Astrocyte (in vitro differentiated cells and primary cell): ENCODE measurements at places on chromosomes 13 and 19.

DNA sequence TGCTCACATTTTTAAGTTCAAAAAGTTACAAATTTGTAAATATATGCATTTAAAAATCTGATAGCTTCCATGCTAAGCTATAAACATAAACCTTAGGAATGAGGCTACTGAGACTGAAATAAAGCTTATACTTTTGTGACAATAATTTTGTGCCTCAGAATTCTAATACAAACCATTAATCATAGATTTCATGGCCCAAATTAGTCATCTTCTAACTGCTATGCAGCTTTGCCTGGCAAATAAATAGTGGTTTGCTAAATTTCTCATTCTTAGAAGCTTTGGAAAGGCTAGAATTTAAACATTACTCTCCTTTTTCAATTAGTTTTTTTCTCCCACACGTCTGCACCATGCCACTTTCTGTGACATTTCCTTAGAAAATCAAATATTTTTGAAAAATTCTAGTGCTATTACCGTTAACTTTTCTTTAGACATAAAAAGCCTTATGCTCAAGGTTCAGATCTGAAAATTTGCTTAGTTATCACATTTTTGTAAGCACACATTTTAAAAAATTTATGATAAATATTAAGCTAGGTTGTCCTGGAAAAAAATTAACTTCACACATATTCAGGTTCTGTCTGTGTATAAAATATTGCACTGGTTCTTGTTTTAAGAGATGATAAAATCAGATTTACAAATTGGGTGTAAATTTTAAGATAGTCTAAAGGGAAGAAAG lies 46.9 kb downstream of the FNDC3A start:
- DNase-seq, result peak; percentile 47

DNA sequence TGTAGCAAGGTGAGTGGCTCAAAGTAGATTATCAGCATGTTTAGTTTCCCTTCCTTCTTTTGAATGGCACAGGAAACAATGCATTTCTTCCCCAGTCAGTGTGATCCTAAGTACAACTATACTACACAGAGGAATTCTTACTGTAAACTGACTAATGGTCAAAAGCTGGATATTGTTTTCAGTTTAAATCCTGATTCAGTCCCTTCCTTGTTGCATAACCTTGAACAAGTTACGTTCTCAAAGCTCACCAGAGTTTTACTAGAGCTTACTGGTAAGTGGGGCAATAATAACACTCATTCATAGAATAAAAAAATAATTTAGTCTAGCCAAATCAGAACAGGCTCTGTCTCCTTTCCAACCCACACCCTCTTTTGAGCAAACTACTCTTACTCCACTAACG lies 180.1 kb downstream of the POSTN start:
- DNase-seq, result no peak

- peak; percentile 51 for DNase-seq
These were observed 1.5 kb upstream of the FTL start for GRCh38 chr19:48963371-48964204.

- DNase-seq, result peak; percentile 31
These were observed 3.5 kb downstream of the C19orf67 start for GRCh38 chr19:14081797-14082674.

- DNase-seq, result no peak
These were observed 2.7 kb upstream of the ZNF345 start for GRCh38 chr19:36847968-36848367.

- no peak for DNase-seq
These were observed 34.3 kb upstream of the VSTM2B start for GRCh38 chr19:29491491-29491890.

- no peak for DNase-seq
These were observed 2.4 kb downstream of the LRFN3 start for GRCh38 chr19:35938282-35939224.

DNA sequence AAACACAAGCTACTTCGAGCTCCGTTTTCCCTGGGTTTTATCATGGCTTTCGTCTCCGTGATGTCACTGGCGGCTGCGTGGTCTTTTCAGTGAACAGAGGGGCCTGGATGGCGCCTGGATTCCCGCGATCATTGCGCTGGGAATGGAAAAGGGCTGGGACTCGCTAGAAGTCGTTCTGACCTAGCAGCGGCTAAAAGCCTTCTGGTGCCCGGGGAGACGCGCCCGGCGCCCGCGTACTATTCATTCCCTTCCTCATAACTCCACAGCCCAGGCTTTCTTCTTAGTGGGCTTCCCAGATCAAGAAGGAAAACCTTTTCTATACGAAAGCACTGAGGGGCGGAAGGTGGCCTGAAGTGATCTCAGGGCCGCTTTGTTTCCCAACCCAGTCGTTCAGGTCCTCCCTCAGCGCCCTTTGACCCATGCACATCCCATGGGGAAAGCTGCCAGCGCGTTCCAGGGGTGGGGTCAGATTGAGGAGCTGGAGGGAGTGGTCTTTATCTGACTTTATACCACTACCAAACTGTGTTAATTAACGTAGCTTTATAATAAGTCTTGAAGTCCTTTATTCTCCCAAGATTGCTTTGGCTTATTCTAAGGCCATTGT lies 96.6 kb downstream of the ELF1 start:
- DNase-seq, result no peak

DNA sequence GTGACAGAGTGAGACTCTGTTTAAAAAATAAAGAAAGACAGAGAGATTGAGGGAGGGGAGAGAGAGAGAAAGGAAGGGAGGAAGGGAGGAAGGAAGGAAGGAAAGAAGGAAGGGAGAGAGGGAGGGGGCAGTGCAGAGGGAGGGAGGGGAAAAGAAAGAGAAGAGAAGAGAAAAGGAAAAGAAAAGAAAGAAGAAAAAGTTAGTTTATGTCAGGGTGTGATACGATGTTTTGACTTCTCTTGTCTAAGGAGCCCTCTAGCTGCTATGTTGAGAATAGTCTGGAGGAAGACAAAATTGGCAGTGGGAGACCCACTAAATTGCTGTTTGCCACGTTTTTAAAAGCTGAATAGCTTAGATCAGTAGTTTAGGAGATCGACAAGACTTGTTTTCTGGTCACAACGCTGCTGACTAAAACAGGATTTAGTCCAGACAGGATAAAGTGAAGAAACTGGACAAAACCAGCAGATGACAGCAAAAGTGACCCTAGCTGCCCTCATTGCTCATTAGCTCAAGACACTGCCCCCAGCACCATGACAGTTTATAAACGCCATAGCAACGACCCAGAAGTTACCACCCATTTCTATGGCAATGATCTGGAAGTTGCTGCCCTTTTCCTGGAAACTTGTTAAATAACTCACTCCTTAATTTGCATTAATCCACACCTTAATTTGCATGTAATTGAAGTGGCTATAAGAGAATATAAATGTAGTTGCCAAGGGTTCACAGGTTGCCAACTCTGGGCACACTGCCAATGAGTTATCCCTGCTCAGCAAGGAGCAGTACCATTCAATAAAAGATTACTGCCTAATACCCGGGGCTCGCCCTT lies 11.1 kb downstream of the TEX101 start:
- DNase-seq, result no peak

DNA sequence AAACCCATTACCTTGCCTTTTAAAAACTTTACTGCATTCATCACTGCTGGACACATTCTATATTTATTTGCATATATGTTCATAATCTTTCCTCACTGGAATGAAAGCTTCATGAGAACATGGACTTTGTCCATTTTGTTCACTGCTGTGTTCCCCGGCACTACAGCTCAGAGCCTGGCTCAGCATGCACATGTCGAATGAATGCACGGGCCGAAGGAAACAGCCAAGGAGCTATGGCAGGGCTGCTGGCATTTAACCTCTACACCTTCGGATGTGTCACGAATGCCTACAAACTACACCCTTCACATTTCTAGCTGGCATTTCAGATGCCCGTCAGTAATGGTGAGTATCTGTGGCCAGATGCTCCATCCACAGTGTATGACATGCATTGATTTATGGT lies 7.6 kb downstream of the MTIF3 start:
- DNase-seq, result no peak

GRCh38 chr19:311813-312261 lies 20.6 kb upstream of the PLPP2 start:
- no peak for DNase-seq

DNA sequence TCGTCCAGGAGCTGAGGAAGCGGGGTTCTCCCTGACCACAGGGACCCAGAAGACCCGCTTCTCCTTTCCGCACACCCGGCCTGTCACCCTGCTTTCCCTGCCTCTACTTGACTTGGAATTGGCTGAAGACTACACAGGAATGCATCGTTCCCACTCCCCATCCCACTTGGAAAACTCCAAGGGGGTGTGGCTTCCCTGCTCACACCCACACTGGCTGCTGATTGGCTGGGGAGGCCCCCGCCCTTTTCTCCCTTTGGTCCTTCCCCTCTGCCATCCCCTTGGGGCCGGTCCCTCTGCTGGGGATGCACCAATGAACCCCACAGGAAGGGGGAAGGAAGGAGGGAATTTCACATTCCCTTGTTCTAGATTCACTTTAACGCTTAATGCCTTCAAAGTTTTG lies 18.9 kb downstream of the VASP start:
- DNase-seq, result peak; percentile 50

DNA sequence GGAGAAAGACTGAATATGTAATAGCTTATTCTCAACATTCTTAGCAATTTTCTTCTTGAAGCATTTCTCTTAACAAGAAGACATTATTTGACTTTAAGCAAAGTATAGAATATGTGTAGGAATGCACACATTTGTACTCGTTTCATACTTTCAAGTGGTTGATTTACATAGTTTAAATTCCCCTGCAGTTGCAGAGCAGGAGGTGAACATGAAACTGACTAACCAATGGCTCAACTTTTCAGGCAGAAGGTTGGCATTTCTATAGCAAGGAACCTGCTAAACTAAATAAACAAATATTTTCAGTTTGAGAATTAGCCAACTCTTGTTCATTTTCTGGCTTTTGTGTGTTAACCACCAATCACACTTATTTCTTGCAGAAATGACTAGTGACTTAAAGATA lies 145.4 kb upstream of the MYO16 start:
- DNase-seq, result peak; percentile 3

DNA sequence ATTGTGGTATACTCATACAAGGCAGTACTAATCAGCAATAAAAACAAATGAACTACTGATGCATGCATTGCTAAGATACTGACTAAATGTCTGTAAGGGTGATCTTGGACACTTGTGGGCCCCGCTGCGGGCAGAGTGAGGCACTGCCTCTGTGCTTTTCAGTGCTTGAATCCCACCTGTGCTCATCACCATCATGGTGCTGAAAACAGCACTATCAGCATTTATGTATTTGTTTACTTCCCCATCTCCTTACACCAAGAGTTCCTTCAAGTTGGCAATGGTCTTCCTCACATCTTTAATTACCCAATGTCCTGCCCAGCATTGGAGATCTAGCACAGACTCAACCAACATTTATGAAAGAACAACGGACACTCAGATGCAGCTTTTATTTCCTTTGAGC lies 193.7 kb upstream of the RFC3 start:
- no peak for DNase-seq

DNA sequence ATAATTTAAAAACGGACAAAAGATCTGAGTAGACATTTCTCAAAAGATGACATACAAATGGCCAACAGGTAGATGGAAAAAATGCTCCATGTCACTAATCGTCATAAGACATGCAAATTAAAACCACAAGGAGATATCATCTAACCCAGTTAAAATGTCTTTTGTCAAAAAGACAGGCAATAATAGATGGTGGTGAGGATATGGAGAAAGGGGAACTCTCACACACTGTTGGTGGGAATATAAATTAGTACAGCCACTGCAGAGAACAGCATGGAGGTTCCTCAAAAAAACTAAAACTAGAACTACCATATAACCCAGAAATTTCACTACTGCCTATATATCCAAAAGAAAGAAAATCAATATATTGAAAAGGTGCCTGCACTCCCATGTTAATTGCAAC lies 37.9 kb downstream of the OR10H4 start:
- no peak for DNase-seq

DNA sequence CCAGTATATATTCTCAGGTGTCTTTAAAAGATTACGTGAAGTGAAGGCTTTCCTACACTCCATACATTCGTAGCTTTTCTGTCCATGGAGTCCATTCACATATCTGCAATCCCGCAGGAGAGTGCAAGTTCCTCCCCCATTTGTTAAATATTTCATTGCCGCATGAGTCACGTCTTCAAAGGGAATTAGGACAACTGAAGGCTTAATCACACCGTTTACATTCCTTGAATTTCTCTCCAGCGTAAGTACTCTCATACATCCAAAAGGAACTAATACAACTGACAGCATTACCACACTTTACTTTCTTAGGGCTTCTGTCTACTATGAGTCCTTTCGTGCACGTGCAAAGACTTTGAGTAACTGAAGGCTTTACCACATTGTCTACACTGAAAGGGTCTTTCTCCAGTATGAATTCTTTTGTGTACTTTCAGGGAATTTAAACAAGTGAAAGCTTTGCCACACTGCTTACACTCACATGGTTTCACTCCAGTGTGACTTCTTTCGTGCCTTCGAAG lies 29.0 kb upstream of the ZNF564 start:
- peak; percentile 76 for DNase-seq
